Right ventricle myocardium superior (tissue), 1 donor: ENCODE measurements at places on chromosomes 13 and 19.
A peak's percentile ranks its signal among the peaks of the same experiment; 100 is the strongest.

DNA sequence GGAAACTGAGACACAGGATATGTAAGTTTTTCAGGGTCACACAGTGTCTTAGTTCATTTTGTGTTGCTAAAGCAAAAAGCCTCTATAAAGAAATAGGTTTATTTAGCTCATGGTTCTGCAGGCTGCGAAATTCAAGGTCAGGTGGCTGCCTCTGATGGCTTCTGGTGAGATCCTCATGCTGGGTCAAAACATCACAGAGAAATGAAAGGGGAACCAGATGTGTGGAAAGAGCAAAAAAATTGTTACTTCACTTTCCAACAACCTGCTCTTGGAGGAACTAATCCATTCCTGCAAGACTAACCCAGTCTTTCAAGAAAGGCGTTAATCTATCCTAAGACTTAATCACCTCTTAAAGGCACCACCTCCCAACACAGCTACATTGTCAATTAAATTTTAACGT lies 64.2 kb upstream of the UBL3 start:
- no peak for DNase-seq

- DNase-seq: no peak
Measured at GRCh38 chr19:32171719-32172151, 173.7 kb upstream of the ZNF507 start.

DNA sequence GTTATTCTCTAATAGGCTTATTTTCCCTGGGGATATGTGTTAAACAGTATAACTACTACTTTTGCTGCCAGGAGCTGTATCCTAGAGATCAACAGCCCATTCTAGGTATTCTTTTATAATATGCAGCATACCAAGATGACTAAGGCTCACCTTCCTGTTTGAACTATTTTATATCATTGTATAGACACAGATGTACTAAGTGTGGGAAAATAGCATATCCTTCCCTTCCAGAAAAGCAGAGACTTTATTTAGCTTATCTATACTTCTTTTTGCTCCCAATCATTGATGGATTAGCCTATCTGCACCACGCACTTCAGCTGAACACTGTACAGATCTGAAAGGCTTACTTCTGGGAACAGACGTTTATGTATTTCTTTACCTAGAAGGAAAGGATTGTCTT lies 82.6 kb downstream of the MAB21L1 start:
- DNase-seq: no peak

DNA sequence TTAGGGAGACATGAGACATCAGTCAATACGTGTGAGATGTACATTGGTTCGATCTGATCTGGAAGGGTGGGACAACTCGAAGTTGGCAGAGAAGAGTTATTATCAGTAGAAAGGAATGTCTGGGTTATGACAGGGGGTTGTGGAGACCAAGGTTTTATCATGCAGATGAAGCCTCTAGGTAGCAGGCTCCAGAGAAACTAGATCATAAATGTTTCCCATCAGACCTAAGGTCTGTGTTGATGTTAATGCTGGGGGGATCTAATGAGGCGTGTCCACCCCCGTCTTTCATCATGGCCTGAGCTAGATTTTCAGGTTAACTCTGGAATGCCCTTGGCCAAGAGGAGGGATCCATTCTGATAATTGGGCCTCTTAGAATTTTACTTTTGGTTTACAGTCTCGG lies 187.0 kb upstream of the KL start:
- DNase-seq: no peak

DNA sequence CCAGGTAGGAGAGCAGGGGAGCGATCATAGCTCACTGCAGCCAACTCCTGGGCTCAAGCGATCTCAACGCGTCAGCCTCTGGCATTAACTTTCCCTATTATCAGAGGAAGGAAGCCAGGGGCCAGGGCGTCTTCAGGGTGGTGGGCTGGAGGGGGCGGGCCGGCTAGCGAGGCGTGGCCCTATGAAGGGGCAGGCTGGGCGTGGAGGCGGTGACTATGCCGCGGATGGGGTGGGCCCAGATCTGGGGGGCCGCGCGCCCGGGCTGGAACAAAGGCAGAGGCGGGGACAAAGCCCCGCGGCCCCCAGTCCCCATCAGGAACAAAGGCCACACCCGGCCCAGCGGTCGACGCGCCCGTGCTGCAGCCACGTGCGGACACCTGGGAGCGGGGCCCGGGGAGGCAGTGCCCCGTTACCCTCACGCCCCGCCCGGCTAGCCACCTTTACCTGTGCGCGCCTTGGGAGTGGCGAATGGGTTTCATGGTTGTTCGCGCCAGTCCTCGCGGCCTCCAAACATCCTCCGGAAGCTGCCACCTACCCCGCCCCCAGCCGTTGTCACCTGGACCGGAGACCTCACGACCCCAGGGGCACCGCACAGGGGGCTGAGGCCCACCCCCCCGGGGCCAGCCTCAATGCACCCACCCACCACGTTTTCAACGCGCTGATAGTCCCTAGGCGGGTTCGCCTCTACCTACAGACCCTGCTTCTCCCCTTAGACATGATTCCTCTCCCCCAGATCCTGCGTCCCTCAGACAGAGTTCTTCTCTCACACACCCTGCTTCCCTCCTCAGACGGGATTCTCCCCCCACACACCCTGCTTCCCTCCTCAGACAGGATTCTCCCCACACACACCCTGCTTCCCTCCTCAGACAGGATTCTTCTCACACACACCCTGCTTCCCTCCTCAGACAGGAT lies 5.4 kb upstream of the TRIM28 start:
- DNase-seq: no peak

DNA sequence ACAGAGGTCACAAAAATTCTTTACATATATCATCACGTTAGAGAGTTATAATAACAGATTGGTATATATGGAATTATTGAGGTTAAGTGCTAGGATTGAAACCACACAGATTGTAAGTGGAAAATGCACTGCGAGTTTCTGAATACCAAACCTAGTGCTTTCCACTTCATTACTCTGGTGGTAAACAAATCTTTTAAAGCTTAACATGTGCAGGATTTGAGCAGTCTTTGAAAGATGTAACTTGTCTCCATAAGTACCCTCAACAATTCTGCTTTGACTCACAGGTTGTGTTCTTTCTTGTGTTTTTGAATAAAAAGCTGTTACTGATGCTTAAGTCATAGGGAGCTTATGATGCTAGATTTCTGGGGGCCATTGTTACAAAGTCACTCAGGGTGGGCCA lies 314.7 kb upstream of the DACH1 start:
- no peak for DNase-seq

GRCh38 chr19:41955521-41955920 lies 3.6 kb downstream of the RABAC1 start:
- DNase-seq: no peak

- DNase-seq: peak; percentile 95
Measured at GRCh38 chr19:43474986-43475705, 9.7 kb upstream of the LYPD3 start.

- DNase-seq: no peak
Measured at GRCh38 chr19:44822177-44822576, 13.3 kb downstream of the BCAM start.
